ENCODE measurements at places on chromosomes 13 and 19. TPM values are rescaled to one million over a fixed set of nuclear protein-coding genes. Genes with fewer than 3 reads are reported as not detected.

MISP3 gene
- 1.2 TPM for total RNA-seq

CCDC8 gene
- not detected for total RNA-seq

FPR2 gene
- not detected for total RNA-seq

PAN3 gene
- 35.4 TPM for total RNA-seq

KLK1 gene
- total RNA-seq, result 1.2 TPM

REEP6 gene
- total RNA-seq, result 1.4 TPM

PLK5 gene
- total RNA-seq, result not detected

SIGLEC10 gene
- 0.32 TPM for total RNA-seq

DNA sequence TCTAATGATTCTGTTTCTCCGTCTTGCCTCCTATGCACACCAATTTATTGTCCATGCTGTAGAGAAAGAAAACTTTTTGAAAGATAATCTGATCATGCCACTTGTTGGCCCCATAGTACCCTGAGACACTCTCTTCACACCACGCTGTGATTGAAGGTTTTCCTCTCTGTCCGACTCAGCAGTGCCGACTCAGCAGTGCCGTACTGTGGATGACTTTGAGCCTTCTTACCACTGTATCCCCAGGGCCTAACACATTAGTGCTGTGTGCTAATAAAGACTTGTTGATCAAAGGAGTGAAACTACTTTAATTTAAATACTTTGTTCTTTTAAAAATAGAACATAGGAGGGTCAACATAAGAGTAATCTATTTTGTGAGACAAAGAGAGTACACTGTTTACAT is 429.6 kb downstream of the KLF12 start:
- no peak for DNase-seq

GRCh38 chr19:55683449-55684261 is 8.6 kb downstream of the EPN1 start:
- no peak for DNase-seq

DNA sequence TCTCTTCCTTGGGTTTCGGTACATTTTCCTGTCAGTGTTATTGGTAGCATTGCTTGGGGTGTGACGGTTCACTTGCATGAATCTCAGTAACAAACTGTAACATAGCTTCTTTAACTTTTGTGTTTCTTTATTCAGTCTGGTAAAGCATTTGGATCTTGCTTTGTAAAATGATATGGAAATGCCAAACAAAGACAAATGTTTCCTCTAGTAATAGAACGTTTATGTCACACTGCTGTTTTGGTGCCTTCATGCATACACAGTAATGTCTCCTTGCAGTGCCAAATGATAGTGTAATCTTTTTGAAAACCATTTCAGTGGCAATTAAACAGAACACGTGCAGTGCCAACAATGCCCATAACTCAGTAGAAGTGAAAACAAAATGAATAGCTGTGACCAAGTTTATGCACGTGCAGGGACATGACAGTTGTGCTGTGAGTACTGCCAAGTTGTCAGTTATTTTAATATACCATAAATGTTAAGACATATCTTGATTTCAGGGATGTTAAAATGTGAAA is 110.8 kb downstream of the RXFP2 start:
- DNase-seq, result no peak

DNA sequence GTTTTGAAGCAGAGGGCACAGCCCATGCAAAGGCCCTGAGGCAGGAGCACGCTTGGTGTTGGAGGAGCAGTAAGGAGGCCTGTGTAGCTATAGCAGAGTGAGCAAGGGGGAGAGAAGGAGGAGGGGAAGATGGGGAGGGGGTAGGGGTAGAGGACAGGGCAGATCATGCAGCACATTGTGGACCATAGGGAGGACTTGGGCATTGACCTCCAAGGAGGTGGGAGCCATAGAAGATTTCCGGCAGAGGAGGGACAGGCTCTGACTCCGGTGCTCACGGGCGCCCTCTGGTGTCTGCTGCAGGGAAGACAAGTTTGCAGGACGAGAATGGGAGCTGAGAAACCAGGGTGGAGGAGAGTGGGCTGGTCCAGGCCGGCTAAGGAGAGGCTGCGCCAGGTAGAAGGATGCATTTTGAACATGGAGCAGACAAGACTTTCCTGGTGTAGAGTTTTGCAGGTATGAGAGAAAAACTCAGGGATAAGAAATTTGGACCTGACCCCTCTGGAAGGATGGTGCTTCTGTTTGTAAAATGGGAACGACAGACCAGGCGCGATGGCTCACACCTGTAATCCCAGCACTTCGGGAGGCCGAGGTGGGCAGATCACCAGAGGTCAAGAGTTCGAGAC is 13.7 kb upstream of the CREB3L3 start:
- DNase-seq, result peak; percentile 90

DNA sequence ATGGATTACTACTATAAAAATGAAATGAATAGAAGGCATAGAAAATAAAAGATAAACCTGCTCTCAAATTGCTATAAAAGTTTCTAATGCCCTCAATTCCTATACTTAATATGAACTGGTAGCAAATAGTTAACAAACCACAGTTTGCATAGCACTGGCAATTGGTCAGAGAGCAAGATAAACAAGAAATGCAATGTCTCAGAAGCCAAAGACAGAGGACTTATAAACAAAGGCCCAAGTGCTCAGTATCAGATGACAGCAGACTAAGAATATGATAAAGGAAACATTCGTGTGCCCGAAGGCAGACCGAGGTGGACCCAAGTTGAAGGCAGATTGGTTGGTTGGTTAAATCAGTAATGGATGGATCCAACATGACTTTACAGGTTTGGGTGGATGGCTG is 50.6 kb downstream of the IPO5 start:
- no peak for DNase-seq

DNA sequence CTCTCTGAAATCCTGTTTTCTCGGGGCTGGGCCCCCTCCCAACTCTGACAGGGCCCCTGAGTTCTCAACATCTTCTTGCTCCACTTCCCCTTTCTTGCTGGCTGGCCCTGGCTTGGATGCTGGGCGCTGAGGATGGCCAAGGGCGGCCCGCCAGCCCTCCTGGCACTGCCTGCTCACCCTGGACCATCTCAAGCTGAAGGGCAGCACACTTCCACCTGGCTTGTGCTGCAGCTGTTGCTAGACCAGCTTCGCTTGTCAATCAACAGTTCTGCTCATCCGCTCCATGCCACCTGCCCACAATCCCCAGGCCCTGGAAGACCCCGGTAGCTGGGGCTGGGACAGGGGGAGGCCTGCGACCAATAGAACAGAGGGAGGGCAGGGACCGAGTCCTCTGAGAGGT is 6.9 kb upstream of the GMIP start:
- no peak for DNase-seq

DNA sequence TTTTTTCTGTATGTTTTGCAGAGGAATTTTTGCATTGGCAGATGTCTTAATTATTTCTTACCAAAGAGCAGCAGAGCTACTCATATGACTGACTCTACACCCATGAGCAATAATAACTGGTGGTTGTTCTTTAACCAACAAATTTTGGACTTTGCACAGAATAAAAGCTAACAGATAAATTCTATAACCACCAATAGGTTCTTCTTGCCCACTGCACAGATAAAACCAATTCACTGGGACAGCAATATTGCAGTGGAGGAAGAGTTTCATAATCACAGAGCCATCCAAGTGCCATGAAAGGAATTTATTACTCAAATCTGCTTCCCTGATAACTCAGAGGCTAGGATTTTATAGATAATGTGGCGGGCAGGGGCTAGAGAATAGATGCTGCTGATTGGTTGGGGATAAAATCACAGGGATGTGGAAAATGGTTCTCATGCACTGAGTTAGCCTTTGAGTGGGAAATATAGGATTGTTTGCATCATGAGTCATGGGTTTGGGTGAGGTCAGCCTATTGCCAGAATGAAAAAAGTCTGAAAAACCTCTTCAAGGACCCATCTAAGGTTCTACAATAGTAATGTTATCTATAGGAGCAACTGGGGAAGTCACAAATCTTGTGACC is 104.3 kb upstream of the PCDH17 start:
- no peak for DNase-seq

DNA sequence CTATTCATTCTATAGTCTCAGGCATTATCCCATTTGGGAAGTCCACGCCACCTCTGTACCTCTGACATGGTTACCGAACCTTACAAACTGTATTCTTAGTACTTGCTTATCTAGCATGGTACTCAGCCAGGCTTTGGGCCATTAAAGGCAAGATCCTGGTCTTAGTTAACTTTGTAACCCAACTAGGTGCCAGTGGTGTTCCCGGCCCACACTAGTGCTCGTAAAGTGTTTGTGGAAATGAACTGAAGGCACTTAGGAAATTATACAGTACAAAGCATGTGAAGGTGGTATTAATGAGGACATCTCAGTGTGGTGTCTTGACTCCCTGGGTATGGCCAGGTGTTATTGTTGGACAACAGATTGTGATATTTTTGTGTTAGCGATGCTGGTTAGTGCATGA is 87.8 kb upstream of the RNF113B start:
- DNase-seq, result no peak

GRCh38 chr13:70784207-70784989 is 676.1 kb upstream of the KLHL1 start:
- no peak for DNase-seq

- peak; percentile 74 for DNase-seq
Observed at GRCh38 chr19:15551293-15552004, 43.1 kb downstream of the CYP4F22 start.

DNA sequence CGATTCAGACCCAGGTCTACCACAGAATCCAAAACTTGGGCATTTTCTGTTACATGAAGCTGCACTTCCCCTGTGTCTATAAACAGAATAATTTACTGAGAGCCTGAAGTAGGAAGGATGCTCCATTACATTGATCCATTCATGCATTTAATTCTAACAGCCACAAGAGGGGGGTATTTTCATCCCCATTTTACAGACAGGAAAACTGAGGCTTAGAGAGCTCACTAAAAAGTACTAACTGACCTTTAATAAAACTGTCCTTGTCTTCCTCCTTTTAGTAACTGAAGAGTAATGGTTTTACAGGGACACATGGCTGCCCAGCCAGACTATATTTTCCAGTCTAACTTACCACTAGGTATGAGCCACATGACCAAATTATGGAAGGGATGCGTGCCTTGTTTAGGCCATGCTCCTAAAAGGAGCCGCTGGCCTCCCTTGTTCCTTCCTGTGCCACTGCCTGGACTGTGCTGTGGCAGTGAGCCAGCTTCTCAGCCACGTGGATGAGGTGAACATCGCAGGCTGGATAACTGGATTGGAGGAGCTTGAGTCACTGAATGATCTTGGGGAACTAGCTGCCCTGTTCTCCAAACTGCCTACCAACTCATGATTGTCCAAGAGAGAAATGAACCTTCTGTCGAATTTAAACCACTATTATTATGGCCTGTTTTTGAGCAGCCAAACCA is 108.3 kb downstream of the DOCK9 start:
- no peak for DNase-seq

- DNase-seq, result no peak
Observed at GRCh38 chr13:20465218-20465879, 60.3 kb downstream of the CRYL1 start.

DNA sequence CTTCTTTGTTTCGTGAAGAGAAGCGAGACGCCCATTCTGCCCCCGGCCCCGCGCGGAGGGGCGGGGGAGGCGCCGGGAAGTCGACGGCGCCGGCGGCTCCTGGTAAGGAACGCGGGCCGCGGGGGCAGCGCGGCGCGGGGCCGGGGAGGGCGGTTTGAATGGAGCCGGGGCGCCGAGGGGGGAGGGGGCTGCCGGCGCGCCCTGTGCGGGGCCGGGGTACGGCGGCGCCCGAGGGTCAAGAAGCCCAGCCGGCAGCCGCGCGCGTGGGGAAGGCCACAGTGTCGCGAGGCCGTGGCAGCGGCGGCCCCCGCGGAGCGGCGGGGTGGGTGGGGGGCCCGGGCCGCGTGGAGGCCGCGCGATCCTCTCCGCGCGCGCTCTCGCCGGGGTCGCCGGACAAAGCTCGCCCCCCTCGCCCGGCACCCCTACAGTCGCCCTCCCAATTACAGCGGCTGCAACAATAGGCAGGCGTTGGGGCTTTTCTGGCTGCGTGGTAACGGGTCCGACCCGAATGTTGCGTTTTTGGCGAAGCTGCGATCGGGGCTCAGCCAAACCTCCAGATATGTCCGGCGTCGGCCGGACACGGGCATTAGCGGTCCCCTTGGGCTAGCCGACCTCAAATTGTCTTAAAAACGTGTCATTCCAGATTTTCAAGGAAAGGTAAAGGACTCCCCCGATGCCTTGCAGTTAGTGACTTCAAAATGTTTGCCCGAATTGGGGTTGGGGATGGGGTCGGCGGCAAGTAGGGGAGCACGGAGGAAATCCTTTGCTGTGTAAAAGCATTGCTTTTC is 437 bp downstream of the SMARCA4 start:
- no peak for DNase-seq

DNA sequence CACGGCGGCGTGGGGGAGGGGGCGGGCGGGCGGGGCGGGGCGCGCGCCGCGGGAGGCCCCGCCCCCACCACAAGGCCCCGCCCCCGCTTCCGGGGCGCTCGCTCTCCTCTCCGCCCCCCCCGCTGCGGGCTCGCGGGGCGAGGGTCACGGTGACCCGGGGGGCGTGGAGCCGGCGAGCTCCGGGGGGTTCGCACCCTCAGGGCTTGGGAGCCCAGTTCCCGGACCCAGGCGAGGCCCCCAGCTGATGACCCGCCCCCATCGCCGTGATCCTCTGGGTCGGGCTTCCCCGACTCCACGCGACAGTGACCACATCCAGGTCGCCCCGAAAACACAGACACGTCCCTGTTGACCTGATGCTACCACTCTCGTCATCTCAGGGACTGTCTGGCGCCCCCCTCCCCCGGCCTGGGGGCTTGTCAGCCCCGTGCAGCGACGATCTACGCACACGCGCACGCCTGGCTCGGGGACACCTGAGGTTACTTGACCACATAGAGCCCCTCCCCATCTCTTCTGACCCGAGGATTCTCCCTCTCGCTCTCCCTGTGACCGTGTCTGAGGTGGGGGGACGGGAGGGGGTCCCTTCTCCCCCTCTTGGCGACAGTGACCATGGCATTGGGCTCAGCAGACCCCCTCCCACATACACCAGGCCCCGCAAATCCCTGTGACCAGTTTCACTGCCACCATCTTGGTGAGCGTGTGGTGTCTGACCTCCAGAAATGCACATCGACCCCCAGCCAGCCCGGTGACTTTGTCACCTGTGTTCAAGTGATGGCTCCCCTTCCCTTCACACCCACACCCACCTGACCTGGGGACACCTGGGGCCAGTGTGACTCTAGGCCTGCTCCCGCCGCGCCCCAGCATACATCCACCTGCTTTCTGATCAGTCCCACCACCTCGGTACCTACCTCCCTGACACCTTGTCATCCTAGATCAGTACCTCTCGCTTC is 670 bp downstream of the MAP2K7 start:
- peak; percentile 66 for DNase-seq

GRCh38 chr19:38063928-38064327 is 156.9 kb downstream of the SIPA1L3 start:
- no peak for DNase-seq

- DNase-seq, result no peak
Observed at GRCh38 chr13:46121597-46122163, 16.8 kb upstream of the CPB2 start.

- no peak for DNase-seq
Observed at GRCh38 chr13:27005976-27006518, 165.6 kb downstream of the USP12 start.

GRCh38 chr19:28301961-28302360 is 911.0 kb downstream of the UQCRFS1 start:
- DNase-seq, result no peak

All from activated naive CD4-positive, alpha-beta T cell treated with anti-CD3 and anti-CD28 coated beads, Interleukin-2, amount 50 U/mL, for 72 hours (primary cell).